CD4-positive, alpha-beta T cell treated with Interleukin-6 at 100 ng/mL for 8 hours (primary cell): ENCODE measurements at places on chromosomes 1 and 21.

DNA sequence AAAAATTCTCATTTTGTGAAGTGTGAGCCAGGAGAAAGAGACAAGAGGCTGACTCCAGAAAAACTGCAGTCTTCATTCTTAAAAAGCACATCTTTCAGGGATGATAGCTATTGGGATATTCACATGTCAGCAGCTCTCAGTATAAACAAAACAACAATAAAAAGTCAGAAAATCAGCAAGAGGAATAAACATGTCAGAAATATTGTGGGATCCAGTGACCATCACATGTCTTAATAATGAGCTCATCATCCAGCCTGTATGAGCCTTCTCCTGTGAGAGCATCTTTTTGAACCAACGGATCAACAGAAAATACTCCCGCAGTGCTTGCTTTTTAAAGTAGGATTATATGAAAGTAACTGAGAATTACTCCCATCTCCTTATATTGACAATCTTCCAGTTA is 241.6 kb downstream of the SMYD3 start:
- no peak for DNase-seq

DNA sequence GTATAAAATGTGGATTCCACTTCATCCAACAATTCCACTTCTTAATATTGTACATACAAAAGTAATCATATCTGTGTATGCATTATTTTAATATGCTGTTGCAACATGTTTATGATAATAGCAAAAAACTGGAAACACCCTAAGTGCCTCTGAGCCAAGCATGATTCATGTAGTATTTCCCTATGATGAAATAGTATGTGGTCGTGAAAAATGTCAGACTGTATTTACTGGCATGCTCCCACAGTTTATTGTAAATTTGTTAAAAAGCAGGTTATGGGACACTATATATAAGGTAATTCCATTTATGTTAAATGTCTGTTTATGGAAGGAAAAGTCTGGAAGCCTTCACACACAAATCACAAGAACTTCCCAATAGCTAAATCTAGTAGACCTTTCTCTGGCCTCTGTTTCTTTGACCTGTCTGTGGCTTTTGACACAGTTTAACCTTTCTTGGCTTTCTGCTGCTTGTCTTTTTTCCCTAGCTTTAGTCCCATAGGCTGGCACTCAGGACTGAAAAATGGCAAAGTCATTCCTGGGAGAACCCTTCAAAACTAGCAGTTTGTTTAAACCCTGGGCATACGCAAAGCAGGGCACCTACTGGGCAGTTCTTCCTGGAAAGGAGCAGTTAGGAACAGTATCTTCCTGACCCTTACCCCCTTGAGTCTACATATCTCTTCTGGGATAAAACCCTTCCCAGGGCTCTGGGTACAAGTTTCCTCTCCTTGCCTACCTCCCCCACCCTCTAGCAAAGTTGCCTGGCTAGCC is 65.4 kb upstream of the ARTN start:
- DNase-seq = no peak

- no peak for DNase-seq
Observed at GRCh38 chr1:14952626-14953314, 200.8 kb upstream of the TMEM51 start.

GRCh38 chr1:51584021-51584420 is 32.9 kb upstream of the OSBPL9 start:
- no peak for DNase-seq
